ENCODE measurements at places on chromosomes 2 and 18.

- DNase-seq: no peak
These were observed 542.4 kb upstream of the NRP2 start for GRCh38 chr2:205139822-205140463.

- DNase-seq: no peak
These were observed 84.5 kb downstream of the PTRHD1 start for GRCh38 chr2:24708537-24709152.

DNA sequence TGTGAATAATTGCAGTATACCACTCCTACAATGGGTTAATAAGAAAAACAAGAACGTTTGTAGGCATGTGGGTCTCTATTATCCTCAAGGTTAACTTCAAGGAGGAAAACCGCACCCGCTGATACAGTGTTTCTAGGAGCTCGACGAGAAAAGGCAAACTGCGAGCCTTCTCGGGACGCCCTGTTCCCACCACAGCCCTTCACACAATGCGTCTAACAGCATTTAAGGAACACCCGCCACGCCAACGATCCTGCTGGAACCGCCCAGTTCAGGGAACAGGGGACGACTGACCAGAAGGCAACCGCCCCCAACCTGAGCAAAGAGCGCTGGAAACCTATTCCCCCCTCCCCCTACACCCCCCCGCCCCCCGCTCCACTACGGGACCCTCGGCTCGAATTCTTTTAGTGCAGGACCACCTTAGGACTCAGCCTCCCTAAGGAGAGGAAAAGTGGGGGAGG lies 710 bp upstream of the TMSB10 start:
- DNase-seq: no peak

GRCh38 chr2:64359892-64360657 lies 93.9 kb upstream of the LGALSL start:
- DNase-seq: no peak

- no peak for DNase-seq
These were observed 103.3 kb upstream of the OSR1 start for GRCh38 chr2:19461504-19462255.

- no peak for DNase-seq
These were observed 117.2 kb downstream of the CERS6 start for GRCh38 chr2:168573128-168573903.

DNA sequence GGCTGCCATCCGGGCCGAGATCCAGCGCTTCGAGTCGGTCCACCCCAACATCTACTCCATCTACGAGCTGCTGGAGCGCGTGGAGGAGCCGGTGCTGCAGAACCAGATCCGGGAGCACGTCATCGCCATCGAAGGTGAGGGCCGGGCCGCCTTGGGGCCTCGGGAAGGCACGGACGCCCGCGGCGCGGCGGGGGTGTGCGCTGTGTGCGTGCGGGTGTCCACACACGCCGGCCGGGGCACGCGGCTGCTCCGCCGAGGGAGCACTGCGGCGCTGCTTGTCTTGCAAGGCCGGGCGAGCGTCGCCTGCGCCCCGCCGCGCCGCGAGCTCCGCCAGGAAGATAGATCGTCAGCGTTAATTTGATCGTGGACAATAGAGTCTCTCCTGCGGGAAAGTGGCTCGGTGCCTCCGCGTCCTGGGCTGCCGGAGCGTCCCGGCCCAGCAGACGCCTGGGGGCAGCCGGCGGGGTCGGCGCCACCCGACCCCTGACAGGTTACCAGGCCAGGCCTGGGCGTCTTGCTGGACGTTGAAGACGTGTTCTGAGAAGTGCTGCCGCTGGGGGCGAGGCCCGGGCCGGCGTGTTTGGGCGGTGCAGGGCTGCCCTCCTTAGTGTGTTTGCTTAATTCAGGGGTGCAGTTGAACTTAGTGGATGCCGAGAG lies 1.0 kb downstream of the AGAP1 start:
- DNase-seq: no peak

GRCh38 chr18:79583984-79584401 lies 95.6 kb upstream of the CTDP1 start:
- peak; percentile 75 for DNase-seq

- no peak for DNase-seq
These were observed 45.4 kb upstream of the LRATD1 start for GRCh38 chr2:14587119-14587518.

GRCh38 chr2:173605994-173606393 lies 251.3 kb downstream of the CDCA7 start:
- no peak for DNase-seq

DNA sequence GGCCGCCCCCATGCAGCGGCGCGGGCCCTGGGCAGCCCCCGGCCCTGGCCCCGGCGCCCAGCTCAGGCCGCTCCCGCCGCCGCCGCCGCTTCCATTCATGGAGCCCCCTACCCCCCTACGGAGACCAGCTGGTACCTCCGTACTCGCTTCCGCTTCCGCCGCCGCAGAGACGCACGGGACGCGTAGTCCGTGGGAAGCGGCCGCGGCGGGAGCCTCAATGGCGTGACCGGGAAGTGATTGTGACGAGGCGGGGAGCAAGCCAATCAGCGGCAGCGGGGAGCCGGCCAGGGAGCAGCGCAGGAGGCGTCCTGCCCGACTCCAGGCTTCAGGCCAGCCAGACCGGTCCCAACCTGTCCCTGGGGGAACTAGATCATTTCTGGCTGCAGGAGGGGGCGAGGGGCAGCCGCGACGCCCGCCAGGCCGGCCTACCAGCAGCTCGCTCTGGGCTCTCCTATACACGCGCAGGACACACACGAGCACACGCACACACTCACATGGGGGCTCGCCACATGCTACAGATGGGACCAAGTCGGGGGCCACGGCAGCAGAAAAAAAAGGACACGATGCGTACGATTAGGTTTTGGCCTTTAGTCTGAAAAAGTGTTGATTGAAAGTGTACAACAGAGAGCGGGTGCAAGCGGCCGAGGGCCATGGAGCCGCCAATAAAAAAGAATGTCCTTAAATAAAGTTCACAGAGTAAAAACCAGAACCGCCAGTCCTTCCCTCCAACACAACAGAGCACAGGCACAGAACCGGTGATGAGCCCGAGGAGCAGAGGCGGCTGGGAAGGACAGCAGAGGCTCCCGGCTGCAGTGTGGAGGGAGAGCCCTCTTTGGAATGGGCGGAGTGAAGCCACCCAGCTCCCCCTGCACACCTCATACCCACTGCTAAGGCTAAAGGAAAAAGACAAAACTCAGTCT lies at the start of gene ZNF513:
TSS of gene ZNF513 (minus strand) at position 109 of the 920 bp plus-strand sequence. CDS start 208 bp downstream, outside the sequence.
- peak; percentile 88 for DNase-seq

DNA sequence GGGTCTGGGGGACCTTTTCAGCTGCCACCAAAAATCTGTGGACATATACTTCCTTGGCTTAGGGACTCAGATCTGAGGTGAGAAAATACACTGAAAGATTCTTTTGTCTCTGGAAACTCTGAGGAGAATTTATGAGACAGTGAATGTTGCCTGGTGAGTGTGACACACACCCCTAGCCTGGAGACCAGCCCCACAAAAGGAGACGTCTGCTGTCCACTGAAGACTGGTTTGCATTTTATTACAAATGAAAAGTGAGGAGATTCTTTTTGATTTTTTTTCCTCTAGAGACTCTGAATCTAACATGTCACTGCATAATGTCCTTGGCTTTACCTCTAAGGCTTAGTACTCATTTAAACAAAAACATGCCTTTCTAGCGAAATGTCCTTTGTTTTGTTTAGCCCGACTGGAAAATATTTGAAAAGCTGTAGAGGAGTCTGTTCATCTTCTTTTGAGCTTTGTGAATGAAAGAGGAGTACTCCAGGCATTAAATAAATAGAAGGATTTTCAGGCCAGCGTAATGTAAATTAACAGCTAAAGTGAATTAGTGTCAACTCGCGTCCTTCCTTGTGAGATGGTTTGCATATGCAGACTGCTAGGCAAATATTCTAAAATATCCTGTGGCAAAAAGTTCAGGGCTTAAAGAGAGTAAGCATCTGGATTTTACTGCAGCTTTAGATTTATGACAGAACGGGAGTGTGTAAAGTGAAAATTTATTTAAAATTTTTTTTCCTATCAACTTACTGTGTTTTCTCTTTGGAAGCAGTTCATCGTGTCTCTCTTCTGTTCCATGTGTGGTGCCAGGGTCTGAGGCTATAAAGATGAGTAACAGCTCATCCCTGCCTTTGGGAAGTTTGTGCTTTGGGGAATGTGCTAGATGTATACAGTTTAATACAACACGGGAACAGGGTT lies 125.4 kb downstream of the VWA3B start:
- no peak for DNase-seq
